ENCODE measurements at places on chromosomes 6 and 20.

DNA sequence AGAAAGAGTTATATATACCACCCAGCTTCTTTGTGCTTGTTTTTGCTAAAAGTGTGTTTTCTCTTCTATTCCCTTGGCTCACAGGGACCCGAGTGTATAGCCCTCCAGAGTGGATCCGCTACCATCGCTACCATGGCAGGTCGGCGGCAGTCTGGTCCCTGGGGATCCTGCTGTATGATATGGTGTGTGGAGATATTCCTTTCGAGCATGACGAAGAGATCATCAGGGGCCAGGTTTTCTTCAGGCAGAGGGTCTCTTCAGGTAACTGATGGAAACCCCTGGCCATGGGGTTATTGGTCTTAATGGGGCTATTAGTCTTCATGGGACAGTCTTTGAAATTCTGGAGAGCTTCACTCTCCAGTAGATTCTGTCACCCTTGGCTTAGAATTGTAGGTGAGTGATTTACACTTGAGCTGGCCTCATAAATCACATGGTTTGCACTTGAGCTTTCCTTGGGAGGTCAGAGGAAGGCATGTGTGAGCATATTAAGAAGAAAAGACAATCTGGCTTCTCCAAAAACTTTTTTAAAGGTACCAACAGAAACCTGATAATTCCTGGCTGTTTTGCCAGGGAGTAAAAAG is 3.0 kb downstream of the PIM1 start:
- no peak for DNase-seq

DNA sequence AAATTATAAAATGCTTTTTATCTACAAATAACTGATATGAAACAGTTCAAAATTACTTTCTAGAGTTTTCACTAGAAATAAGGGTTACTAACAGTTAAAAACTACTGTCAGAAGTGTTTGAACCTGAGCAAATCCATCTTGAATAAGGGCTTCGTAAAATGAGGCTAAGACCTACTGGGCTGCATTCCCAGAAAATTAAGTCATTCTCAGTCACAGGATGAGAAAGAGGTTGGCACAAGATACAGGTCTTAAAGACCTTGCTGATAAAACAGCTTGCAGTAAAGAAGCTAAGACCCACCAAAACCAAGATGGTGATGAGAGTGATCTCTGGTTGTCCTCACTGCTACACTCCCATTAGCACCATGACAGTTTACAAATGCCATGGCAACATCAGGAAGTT is 93.7 kb downstream of the PLG start:
- no peak for DNase-seq

DNA sequence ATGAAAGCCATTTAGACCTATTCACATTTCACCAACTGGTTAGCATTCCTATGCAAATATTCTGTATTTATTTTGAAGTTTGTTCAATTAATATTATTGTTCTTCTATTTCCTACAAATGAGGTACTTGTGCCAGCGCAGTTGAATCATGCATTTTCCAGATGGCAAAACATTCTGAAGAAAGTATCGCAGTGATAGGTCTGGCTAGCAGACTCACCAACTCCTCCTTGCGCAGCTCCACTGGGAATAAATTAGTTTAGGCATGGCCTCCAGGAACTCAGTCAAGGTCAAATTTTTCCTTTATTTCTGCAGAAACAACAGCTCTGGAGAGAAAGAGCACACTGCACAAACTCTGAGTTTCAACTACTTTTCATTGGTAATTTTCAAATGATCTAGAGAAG is 437.7 kb downstream of the COL12A1 start:
- no peak for DNase-seq

GRCh38 chr6:170290296-170291128 is at the start of gene DLL1:
Gene DLL1, minus strand, starts transcription at chr6:170291078. Its CDS starts 939 bp downstream, at chr6:170290139.
- no peak for DNase-seq

DNA sequence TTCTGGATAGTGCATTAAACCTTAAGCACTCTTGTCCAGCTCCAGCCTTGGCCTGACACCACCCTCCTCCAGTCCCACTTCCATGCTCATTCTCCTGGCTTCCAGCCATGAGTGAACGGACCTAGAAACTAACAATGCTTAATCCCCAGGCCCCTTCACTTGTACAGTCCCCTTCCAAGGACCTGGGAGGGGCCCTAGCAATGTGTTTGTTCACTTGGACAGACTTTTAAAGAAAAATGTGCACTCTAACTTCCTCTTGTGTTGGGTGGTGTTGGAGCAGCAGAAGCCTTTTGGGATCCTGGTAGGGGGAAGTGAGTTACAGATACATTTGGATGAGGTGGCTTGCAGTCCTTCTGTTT is 48.9 kb upstream of the CCN6 start:
- no peak for DNase-seq

- DNase-seq, result no peak
Measured at GRCh38 chr6:3142536-3142935, 14.8 kb downstream of the TUBB2A start.

Measured in BJ (cell line).